Left cardiac atrium (tissue), 4 donors: ENCODE measurements at places on chromosomes 12 and 14.

DNA sequence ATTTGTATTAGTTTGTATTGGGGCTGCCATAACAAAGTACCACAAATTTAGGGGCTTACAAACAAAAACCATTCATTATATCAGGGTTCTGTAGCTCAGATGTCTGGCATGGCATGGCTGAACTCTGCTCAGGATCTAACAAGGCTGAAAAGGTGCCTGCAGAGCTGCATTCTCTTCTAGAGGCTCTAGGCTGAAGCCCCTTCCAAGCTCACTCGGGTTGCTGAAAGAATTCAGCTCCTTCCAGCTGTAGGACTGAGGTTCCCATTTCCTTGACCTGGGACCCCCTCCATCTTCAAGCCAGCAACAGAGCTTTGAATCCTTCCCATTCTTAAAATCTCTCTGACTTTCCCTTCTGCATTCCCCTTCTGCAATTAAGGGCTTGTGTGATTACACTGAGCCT, 90.7 kb downstream of the NUAK1 start:
- no peak for DNase-seq

- DNase-seq: no peak
These were observed 206.6 kb downstream of the MON2 start for GRCh38 chr12:62673028-62673815.

- no peak for DNase-seq
These were observed 151.7 kb downstream of the APAF1 start for GRCh38 chr12:98796745-98797144.

DNA sequence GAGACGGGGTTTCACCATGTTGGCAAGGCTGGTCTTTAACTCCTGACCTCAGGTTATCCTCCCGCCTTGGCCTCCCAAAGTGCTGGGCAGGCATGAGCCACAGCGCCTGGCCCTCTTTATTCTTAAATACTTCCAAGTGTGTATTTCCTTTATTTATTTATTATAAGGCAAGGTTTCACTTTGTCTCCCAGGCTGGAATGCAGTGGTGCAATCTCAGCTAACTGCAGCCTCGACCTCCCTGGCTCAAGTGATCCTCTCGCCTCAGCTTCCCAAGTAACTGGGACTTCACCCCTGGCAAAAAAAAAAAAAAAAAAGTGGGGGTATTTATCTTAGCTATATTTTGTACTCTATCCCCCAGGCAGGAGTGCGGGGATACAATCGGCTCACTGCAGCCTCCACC, 6.8 kb downstream of the FAM216A start:
- DNase-seq: no peak

GRCh38 chr14:79724934-79725717, 486.2 kb downstream of the DIO2 start:
- no peak for DNase-seq

GRCh38 chr12:32548691-32549281, 130.3 kb upstream of the DNM1L start:
- peak; percentile 29 for DNase-seq
